Frontal cortex (tissue), 4 donors: ENCODE measurements at places on chromosomes 2 and 18. TPM values are rescaled to one million over a fixed set of nuclear protein-coding genes. Genes with fewer than 3 reads are reported as not detected.

The SEMA4C gene
- 52.6 TPM for total RNA-seq

The SPATA3 gene
- total RNA-seq = not detected

DNA sequence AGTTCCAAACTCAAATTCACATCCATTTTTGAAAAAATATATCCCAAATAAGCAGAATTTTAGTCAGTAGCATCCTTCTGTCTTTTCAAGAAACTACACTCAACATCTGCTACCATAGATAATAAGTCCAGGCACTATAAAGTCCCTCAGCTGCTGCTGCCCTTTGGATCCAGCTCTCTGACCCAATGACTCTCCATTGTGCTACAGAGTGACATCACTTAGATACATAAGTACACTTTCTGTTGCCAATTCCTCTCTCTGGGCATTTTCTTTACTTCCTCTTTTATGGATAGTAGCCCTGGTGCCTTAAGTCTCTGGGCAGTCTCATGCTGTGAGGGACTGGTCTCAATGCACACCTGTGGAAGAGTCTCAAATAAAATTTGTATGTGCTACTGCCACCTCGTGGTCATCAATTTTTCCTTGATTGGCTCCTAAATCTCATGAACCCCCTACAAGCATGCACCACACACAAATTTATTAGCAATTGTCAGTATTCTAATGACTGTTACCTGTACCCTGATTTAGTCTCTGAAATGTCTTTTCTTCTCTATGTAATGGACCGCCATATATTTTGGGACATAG is 219.2 kb downstream of the LRP1B start:
- DNase-seq = no peak

GRCh38 chr18:8469544-8470130 is 139.6 kb upstream of the RAB12 start:
- no peak for DNase-seq

- DNase-seq = no peak
Observed at GRCh38 chr2:200306931-200307723, 634 bp downstream of the SPATS2L start.

GRCh38 chr18:26703170-26703930 is 155.0 kb upstream of the KCTD1 start:
- no peak for DNase-seq
